Activated CD4-positive, alpha-beta T cell treated with anti-CD3 and anti-CD28 coated beads, Interleukin-2, amount 50 U/mL, for 24 hours (primary cell): ENCODE measurements at places on chromosomes 16 and 17.

DNA sequence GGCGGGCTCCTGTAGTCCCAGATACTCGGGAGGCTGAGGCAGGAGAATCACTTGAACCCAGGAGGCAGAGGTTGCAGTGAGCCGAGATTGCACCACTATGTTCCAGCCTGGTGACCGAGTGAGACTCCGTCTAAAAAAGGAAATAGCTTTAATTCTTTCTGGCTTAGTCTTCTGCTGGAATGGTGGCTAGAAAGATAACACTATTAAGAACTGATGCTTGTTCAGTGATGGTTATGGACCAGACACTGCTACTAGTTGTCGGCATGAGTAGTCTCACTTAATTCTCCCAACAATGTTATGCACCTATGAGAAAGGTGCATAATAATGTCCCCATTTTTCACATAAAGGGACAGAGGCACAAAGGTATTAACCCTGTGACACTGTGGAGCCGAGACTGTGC lies 188.7 kb downstream of the HS3ST3A1 start:
- DNase-seq, result no peak

DNA sequence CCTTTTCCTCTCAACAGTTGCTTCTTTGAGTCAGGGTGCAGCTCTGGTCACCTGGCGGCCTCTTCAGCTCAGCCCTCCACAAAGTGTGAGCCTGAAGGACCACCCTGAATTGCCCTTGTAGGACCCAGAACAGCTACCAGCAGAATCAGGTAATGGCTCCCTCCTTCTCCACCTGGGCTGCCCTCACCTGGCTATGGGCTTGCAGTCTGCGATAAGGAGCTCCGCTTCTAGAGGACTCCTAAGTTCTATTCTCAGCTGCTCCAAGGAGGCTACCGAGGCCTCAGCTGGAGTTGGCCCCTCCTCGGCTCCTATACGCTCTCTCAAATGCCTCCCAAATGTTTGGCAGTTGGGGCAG lies 13.4 kb downstream of the SMIM5 start:
- DNase-seq, result no peak

GRCh38 chr16:46801428-46802049 lies 29.4 kb downstream of the C16orf87 start:
- DNase-seq, result no peak

DNA sequence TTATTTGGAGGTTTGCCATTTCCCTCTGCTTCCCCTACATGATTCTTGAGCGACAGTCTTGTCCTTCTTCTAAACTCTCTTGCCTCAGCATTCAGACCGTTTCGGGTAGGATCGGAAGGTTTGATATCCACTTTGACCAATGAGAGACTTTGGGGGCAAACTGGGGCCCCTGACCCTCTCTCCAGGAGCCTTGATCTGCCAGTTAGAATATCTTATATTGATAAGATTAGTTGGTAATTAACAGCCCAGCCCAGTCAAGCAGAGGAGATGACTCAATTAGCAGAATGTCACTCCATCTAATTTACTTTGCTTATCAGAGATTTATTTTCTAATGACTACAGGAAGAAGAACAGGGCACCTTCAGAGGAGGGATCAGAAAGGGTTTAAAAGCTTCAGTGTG lies 532.8 kb downstream of the XYLT1 start:
- no peak for DNase-seq

DNA sequence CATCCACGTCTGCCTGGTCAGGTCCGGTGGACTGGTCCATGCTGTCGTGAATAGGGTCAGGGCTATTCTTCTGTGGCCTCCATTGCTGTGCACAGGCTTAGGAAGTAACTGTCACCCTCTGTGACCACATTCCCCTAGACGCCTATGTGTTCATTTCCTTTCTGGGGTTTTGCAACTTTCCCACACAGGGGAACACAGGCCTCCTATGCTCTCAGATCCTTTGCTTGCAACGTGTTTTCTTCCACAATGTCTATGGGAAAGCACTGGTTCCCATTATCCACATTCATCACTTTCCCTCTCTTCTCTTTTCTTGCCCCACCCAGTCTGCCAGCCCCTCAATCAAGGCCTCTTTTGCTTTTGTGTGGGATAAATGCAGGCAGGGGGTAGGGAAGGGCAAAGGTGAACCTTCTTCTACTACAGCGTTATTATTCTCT lies 43.2 kb upstream of the DNAJA2 start:
- DNase-seq, result no peak

DNA sequence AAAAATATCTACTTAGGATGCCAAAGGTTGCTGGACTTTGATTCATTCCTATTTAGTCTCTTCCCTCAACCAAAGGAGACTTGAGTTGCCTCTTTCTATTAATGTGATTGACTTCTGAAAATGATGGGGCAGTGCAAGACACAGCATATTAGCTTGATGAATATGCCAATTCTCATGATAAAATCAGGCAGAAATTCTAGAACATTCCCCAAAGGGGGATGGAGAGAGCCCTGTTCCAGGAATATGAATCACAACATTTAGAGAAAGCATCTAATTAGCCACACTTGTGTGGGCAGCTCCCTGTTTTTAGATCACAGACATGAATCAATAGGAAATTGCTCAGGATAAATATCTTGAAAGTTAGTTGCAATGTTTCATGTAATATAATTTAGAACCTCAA lies 584.0 kb upstream of the CDH8 start:
- no peak for DNase-seq

- no peak for DNase-seq
Observed at GRCh38 chr16:74627506-74628220, 20.7 kb upstream of the GLG1 start.

- no peak for DNase-seq
Observed at GRCh38 chr17:2028737-2029136, 1.2 kb upstream of the DPH1 start.

DNA sequence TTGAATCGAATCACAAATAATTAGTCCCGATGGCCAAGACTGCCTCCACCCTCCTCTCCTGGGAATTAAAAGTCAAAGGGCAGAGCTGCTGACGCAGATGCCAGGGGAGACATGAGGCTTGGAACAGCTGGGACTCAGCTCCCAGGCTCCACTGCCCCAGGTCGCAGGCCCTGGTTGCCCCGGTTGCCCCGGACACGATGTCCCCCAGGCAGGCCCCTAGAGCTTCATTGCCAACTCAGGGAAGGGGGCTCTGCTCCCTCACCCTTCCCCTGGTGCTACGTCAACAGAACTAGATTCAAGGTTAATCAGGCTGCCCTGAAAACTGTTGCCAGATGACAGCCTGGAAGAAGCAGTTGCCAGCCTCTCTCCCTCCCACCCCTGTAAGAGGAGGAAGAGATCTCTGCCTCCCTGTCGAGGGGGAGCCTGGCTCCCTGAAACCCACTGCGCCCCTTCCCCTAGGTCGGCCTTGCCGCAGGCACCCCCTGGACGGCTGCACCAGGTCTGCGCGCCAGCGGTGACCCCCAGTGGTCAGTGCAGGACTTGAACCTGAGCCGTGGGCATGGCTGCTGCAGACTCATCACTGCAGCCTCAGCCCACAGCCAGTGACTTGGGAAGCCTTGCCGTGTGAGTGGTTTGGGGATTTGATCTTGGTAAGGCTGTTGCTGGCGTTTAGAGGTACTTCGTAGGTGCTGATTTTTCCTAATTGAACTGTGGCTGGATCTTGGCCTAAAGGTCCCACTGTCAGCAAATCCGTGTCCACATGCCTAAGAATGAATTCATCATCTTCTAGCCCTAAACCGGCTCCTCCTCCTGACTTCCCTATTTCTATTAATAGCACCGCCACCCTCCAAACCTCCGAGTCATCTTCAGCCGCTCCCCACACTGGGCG lies 84.1 kb upstream of the TOB1 start:
- no peak for DNase-seq

DNA sequence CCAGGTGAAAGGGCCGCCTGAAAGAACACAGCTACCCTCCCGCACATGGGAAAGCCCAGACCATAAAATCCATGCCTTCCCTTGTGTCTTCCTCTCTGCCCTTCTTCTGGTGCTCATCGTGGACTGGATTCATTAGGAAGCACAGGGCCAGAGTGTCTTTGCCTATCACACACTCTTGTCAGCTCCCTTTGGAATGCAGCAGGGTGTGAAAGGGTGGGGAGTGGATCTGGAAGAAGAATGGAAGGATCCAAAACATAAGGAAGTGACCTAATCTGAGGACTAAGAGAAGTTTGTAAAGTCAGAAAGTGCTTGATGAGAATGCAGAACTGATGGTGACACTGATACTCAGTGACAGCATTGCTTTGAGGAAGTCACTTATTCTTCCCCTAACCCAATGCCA lies 1147.3 kb upstream of the GOT2 start:
- DNase-seq, result no peak

DNA sequence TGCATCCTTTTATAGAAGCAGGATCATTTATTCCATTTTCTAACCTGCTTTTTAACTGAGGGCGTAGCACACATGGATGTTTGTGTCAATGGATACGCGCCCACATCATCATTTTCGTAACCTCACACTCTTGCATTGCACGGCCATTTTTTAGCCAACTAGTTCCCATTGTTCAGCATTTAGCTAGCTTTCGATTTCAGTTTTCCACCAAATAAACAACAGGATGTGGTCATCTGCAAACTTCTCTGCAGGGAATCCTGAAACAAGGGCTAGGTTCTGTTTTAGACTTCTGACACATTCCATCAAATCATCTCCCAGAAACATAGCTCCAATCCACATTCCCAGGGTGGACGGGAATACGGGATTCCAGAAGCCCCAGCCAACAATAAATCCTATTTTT lies 6.4 kb downstream of the CYB561 start:
- no peak for DNase-seq

- DNase-seq, result no peak
Observed at GRCh38 chr16:12530302-12530701, 273.4 kb downstream of the CPPED1 start.

GRCh38 chr17:75623386-75623785 lies 9.8 kb upstream of the SMIM5 start:
- no peak for DNase-seq

DNA sequence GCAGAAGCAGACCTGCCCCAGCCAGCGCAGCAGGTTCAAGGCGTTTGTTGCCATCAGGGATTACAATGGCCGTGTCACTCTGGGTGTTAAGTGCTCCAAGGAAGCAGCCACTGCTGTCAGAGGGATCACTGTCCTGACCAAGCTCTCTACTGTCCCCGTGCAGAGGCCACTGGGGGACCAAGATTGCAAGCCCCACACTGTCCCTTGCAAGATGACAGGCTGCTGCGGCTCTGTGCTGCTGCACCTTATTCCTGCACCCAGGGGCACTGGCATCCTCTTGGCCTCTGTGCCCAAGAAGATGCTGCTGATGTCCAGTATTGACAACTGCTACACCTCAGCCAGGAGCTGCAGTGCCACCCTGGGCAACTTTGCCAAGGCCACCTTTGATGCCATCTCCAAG lies 27.7 kb downstream of the ATPAF2 start:
- DNase-seq, result no peak

DNA sequence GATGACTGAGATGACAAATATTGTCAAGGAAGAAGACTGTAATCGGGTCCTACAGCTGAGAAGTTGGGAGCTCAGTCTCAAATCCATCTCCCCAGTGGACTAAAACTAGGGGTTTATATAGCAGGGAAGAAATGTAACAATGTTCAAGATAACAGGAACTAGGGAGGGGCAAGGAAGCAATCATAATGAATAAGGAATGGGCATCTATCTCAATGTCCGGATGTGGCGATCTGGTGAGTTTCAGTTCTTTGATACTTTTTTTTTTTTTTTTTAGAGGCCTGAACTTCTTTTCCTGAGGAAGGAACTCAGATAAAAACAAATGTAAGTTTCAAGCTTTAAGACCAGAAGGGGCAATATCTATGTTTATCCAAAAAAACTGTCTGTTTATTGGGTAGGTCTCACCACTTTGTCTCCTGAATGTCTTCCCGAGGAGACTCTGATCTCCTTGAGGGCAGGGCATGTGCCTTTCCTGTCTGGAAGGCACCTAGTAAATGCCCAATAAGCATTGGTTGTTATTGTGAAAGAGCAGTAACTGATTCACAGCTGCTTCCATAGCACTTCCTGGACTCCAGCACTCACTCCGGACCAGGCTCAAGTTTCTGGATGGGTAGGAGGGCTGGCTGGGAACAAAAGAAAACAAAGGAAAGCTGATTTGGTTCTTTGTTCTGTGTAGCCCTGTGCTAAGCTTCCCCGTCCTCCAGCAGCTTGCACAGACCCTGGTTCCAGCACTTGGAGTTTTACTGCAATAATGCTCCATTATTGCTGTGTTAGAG lies 51.9 kb downstream of the MEOX1 start:
- no peak for DNase-seq

GRCh38 chr17:66191593-66192377 lies at the start of gene CEP112:
Gene CEP112 (minus strand): TSS chr17:66192133.
- DNase-seq, result peak; percentile 64

- no peak for DNase-seq
Observed at GRCh38 chr17:40726919-40727318, 23.4 kb upstream of the KRT24 start.

DNA sequence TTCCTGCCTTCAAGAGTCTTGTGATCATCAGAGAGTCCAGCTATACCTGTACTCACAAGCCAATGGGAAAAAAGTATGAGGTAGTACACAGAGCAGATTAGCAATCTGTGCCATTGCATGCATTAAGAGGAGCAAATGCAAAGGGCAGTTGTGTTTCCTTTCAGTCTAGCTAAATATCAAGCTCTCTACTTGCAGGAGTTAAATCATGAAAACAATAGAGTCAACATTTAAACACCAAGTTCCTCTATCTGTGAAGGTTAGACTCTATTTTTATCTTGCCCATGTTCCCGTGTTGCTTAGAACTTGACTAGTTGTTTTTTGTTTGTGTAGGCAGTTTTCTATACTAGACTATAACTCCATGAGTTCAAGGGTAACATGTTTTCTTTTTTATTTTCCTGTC lies 4.7 kb upstream of the FAM20A start:
- no peak for DNase-seq

- no peak for DNase-seq
Observed at GRCh38 chr16:8571061-8571596, 19.2 kb downstream of the TMEM114 start.

GRCh38 chr16:88870608-88871348 lies 4.3 kb upstream of the PABPN1L start:
- no peak for DNase-seq
